ENCODE measurements at places on chromosomes 2 and 18.
A peak's percentile ranks its signal among the peaks of the same experiment; 100 is the strongest.

- no peak for DNase-seq
These were observed 81.7 kb upstream of the NEUROD1 start for GRCh38 chr2:181762000-181762399.

DNA sequence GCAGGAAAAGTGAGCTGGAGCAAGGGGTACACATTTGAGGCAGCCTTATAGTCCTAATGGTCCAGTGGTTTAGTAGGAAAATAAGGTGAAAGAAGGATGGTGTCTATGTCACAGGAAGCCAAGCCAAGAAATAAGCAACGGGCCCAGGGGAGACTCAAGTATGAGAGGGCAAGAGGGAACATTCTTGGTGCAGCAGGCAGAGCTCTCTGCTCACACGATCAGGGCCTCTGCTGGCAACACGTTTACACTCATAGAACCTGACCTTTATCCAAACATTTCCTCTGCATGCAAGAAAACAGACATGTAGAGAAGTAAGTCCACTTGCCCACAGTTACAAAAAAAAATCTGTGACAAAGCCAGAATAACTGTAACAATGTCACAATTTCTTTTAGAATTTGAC lies 32.6 kb upstream of the LRRC30 start:
- no peak for DNase-seq

DNA sequence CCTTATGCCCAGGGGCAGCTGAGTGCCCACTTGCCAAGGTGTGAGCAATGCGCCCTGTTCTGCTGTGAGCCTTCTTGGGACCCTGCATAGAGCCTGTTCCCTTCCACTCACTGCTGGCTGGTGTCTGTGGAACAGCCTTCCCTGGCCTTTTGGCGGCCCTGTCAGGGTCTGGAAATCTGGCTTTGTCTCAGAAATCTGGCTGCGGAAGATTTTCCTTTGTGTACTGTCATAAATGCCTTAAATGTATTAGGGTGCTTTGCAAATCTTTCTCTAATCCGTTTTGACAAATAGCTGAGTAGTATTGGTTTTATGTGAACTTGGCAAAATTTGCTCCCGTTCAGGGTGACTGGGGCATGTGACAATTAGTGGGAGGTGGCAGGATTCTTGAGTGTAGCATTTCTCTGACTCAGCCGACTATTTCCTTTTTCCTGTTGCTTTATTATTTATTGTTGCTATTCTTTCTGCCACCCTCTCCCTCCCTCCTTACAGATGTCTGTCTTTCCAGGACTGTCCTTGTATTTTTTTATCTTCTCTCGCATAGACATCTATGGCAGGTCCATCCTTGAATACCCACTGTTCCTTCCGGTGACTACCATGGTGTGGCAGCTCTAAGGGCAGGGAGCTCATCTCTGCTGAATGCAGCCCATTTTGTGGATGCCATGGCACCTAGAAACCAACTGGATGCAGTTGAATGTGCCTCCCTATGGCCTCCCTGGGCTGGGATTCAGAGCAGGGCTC lies 41.8 kb downstream of the LDLRAD4 start:
- DNase-seq = no peak

DNA sequence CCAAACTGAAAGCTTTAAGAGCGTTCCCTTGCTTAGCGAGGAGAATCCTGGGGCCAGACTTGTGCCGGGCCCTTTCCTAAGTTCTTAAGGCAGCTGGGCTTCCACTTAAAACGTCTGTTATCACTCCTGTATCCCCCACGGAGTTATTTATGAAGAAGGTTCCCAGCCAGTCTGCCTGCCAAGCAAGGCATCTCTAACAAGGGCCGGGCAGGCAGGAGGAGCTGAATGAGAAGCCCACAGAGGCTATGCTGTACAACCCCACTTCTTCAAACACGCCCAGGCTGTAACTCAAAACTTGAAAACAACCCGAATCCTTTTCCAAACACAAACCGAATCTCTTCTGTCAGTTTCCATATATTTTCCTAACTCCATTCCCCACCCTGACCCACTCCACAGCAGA lies 39.0 kb upstream of the ZFP36L2 start:
- DNase-seq = no peak

- DNase-seq = no peak
These were observed 26.4 kb downstream of the TBC1D8 start for GRCh38 chr2:101124643-101125366.

- no peak for DNase-seq
These were observed 104.0 kb downstream of the MCFD2 start for GRCh38 chr2:46811379-46812310.

- no peak for DNase-seq
These were observed 45.4 kb downstream of the GORASP2 start for GRCh38 chr2:170974304-170974993.

- DNase-seq = no peak
These were observed 176.3 kb downstream of the TNS1 start for GRCh38 chr2:217826520-217826919.

DNA sequence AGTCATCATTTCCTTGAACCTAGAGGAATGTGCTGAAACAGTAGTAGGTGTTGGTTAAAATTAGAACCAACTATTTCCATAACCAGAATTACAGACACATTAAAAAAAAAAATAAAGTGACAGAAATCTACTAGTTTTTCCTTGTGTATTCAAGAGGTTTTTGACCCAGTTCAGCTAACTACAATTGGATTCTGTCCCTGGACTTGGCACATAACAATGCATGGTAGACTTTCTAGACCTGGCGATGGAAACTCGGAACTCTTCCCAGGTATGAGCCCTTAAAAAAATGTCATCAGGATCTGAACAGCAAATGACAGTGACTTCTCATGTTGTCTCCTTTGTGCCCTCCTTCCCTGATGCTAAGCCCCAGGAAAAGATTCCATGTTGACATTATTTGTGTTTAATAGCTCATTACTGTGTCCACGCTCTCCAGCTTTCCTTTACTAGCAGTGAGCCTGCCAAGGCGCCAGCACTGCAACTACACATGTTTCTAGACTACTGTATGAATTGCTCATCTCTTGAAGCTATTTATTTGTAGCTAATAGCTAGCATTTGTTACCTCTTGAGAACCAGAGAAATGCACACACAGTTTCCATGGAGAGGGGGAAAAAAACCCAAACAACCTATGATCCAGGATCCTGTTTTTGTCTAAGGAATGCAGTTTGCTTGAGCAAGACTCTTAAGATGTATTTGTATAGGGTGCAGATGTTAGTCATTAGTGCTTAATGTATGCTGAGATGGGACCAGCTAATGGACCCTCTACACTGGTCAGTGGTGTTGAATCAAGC lies 148.5 kb downstream of the FMNL2 start:
- DNase-seq = no peak

DNA sequence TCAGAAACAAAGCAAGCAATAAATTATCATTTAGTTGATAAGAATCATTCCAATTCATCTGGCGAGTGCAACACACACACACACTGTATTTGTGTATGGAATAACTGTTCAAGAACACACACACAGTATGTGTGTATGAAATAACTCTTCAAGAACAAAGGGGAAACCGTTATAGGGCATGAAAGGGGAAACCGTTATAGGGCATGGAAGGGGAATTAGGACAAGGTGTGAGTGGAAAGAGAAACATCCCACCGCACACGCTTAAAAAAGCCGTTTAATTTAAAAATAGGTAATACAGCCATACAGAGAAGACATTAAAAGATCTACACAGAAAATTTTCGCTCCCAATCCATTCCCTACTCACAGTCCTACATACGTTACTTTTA lies 607 bp upstream of the TSN start:
- no peak for DNase-seq

- no peak for DNase-seq
These were observed 90.3 kb downstream of the TACR1 start for GRCh38 chr2:75108937-75109482.

DNA sequence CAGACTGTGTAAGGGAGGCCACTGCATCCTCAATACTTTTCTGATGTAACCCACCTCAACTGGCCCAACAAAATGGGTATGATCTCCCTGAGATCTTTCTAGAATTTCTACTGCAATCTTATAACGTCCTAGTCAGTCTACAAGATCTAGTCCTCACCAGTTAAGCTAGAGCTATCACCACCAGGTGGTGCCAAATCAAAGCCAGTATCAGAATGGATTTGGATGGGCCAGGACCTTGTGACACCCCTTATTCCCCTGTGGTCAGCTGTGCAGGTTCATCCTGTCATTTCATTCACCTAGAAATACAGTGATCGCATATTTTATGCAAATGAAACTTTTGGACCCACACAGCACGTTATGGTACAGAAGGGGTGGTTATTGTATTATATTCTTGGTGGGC lies 90.3 kb downstream of the OLA1 start:
- DNase-seq = peak; percentile 3

DNA sequence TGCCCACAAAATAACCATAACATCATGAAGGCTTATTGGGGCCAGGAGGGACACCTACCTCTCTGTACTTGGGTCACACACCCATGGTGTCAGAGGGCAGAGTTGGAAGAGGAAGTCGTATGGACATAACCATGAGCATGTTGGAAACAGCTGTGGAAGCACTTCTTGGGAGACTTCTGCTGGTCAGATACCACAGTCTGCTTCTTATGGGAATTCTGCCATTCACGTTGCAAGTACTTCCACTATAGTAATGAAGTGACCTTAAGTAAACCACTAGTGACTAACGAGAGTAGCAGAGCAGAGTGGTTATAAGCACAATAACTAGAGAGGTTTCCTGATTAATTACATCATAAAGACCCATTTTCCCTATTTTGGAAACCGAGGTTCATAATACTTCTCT lies 61.1 kb upstream of the TFPI start:
- DNase-seq = no peak

DNA sequence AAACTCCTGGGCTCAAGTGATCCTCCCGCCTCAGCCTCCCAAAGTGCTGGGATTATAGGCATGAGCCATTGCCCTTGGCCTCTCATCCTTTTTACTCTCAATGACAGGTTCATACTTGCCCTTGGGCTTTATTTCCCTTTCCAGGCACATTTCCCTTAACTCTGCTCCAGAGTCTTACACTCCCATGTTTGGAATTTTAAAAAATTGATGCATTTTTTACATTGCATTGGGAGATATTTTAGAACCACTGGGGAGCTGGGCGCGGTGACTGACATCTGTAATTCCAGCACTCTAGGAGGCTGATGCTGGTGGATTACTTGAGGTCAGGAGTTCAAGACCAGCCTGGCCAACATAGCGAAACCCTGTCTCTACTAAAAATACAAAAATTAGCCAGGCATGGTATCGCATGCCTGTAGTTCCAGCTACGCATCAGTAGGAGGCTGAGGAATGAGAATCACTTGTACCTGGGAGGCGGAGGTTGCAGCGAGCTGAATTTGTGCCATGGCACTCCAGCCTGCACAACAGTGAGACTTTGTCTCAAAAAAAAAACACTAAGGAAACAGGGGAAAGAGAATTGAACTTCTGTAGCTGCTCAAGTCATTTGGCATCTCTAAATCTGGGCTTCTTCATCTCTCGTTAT lies 18.2 kb downstream of the TGIF1 start:
- no peak for DNase-seq

DNA sequence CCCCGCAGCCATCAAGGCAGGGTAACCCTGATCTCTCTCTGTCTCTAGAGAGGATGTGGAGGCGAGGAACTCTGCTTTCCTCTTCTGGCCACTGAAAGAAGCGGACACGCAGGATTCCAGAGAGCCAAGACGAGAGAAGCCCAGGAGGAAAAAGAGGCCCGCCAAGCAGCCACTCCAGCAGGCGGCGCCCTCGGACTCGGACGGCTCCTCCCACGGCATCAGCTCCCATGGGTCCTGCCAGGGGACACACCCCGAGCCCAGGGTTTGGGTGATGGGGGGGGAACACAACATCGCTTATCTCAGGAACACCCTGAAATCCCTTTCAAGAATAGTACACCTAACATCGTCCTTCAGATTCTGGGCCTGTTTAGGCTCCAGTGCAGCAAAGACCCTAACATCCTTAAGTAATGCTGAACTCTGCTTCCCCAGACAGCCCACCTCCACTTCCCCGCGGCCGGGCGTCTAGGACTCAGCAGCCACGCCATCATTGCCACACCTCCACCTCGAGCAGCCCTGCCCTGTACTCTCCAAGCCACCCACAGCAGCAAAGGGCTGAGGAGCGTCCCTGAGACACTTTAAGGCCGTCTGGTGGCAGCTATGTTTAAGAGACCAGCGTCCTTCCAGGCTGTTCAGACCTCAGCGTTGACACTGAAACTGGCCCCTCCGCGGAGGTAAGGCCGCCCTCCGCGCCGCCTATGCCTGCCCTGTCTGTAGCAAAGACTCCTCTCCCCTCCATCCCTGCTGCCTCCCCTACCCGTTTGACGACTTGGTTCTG lies 34.3 kb upstream of the CNGA3 start:
- no peak for DNase-seq

GRCh38 chr2:233816771-233817170 lies 37.6 kb downstream of the HJURP start:
- DNase-seq = no peak

DNA sequence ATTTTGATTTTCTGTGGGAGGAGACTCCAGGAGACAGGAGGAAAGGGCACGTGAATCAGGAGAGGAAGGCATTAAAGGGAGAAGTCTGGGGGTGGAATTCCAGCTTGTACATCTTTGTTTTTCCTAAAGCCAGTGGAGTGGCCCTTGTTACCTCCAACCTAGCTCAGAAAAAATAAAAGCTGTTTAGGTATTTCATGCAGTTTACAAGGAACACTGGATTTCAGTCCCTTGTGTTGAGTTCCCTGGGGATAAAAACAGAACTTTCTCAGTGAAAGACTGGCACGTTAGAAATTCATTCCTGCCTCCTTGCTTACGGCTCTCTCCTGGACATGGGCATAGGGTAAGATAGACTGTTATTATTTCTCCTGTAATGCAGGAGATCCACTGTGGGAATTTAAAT lies 170.2 kb downstream of the ZEB2 start:
- DNase-seq = no peak

DNA sequence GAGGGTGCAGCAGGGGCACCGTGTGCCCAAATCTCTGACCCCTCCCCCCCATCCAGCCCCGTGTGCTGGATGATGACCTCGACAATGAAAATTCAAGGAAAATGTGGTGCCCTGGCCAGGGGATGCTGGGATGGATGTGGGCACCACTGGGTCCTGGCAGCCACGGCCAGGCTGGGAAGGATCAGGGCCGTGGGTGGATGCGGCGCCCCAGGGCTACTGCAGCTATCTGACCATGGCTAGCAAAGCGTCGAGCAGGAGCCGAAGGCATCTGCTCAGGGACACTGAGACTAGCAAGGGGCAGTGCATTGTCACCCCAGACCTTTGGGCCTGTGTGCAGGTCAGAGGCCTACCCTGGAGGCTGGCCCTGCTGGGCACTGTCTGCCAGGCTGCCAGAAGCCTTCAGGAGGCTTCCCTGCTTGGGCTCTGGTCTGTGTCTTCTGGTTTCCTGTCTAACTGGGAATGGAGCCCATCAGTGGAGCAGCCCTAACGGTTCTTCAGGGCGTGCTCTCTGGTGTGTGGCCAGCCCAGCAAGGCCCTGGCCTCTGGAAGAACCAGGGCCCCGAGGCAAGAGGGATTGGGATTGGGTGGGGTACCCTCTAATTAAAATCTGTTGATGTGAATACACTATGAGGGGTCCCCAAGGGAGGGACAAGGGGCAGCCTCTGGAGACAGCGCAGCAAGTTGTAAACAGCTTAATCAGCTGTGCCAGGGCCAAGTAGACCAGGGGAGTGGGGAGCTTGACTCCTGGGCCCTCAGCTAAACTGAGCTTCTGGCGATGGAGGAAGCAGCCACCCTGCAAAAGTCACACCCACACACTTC lies 98.0 kb downstream of the STPG4 start:
- DNase-seq = no peak

All from activated CD4-positive, alpha-beta T cell treated with anti-CD3 and anti-CD28 coated beads, Interleukin-2, amount 50 U/mL, for 1 hour (primary cell).